ENCODE measurements at places on chromosomes 6 and 20. TPM values are rescaled to one million over a fixed set of nuclear protein-coding genes. Genes with fewer than 3 reads are reported as not detected.
A peak's percentile ranks its signal among the peaks of the same experiment; 100 is the strongest.

- peaks cover 63% of the 10 kb centered on the region for H3K4me1 ChIP-seq
- H3K4me3 ChIP-seq = no peak overlapping the region
- H3K27ac ChIP-seq = peak overlapping the region; percentile 96
- no peaks in the 10 kb centered on the region for H3K27me3 ChIP-seq
- DNase-seq = no peak
Measured at GRCh38 chr6:24861934-24862333, 63.2 kb upstream of the ARMH2 start.

GRCh38 chr20:1707588-1708449 is 50.2 kb upstream of the SIRPG start:
- peaks cover 7% of the 10 kb centered on the region for H3K4me1 ChIP-seq
- H3K27me3 ChIP-seq = no peaks in the 10 kb centered on the region
- no peak overlapping the region for H3K4me3 ChIP-seq

GRCh38 chr6:101935732-101936131 is 542.2 kb downstream of the GRIK2 start:
- no peaks in the 10 kb centered on the region for H3K36me3 ChIP-seq
- no peaks in the 10 kb centered on the region for H3K27me3 ChIP-seq
- no peak overlapping the region for H3K4me3 ChIP-seq
- H3K4me1 ChIP-seq = no peaks in the 10 kb centered on the region

The WFDC11 gene
- not detected for total RNA-seq

GRCh38 chr6:158759966-158760617 is 59.1 kb downstream of the EZR start:
- peak overlapping the region; percentile 97 for H3K27ac ChIP-seq
- H3K4me3 ChIP-seq = peak overlapping the region; percentile 5
- no peak for DNase-seq
- H3K27me3 ChIP-seq = no peaks in the 10 kb centered on the region
- H3K36me3 ChIP-seq = peaks cover 11% of the 10 kb centered on the region
- H3K4me1 ChIP-seq = peaks cover 16% of the 10 kb centered on the region

DNA sequence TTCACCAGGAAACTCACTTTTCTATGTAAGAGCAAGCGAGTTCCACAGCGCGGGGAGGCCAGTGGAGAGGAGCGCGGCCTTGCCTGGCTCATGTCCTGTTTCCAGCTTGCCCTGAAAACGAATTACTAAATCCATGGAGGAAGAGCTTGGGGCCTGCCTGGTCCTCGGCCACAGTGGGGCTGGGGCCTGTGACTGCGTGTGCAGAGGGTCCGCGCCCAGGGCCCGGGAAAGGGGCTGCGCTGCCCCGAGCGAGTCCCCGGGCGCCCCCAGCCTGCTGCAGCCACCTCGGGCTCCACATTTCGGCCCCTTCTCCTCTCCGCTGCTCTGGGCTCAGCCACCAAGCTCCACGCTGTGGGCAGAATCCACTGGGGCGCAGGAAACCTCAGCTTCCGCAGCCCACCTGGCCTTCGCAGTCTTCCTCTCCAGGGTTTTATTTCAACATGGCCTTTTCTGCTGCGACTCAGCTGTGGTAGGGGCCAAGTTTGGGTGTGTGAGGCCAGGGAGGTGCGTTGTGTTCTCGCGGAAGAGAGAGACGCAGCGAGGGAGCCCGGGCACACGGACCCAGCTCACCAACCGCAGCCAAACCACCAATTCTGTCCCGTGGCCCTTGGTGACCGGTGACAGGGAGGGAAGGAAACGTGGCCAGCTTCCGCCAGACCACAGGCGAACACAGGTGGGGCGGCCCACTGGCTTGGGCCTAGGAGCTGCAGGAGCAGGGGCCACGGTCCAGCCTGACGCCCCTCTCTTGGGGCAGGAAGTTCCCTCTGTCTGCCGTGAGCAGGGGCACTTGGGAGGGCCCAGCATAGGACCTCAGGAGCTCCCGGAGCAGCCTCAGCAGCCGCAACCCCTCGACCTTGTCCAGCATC is 211.4 kb downstream of the ERMARD start:
- peaks cover 8% of the 10 kb centered on the region for H3K4me1 ChIP-seq
- H3K27ac ChIP-seq = no peak overlapping the region

DNA sequence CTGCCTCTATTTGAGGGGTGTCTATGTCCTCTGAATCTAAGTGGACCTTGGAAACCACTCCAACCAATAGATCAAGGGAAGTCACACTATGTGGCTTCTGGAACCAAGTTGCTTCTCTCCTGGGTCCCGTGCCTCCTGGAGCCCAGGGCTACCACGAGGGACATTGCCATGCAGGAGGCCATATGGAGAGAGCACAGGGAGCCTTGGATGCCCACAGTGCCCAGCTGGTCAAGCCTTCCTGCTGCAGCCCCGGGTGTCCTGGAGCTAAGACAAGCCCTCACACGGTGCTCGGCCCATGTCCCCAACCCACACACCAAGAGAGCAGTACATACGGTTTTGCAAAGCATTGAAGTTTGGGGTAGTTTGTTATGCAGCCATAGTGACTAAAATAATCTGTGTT is 231.6 kb downstream of the SYNDIG1 start:
- no peak overlapping the region for H3K27ac ChIP-seq
- H3K36me3 ChIP-seq = no peaks in the 10 kb centered on the region
- no peak for DNase-seq
- peaks cover 5% of the 10 kb centered on the region for H3K4me1 ChIP-seq
- H3K4me3 ChIP-seq = no peak overlapping the region

The CTAGE9 gene
- total RNA-seq = not detected

DNA sequence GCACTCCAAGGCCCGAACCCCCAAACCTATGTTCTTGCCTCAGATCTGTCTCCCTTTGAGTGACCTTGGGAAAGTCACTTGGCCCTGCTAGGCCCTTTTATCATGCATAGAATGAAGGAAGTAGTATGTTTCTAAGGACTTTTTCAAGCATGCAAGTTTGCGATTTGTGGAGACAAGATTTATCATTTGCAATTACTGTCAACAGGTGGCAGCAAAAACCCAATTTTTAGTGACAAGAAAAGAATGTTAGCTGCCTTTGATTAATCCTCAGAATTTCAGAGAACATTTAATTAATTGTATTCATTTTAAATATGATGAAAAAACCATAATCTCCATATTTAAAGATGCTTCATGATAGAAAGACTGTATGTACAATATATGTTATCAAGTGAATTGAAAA is 28.3 kb upstream of the PREP start:
- no peaks in the 10 kb centered on the region for H3K27me3 ChIP-seq
- no peak overlapping the region for H3K27ac ChIP-seq
- no peaks in the 10 kb centered on the region for H3K4me1 ChIP-seq
- no peak for DNase-seq

DNA sequence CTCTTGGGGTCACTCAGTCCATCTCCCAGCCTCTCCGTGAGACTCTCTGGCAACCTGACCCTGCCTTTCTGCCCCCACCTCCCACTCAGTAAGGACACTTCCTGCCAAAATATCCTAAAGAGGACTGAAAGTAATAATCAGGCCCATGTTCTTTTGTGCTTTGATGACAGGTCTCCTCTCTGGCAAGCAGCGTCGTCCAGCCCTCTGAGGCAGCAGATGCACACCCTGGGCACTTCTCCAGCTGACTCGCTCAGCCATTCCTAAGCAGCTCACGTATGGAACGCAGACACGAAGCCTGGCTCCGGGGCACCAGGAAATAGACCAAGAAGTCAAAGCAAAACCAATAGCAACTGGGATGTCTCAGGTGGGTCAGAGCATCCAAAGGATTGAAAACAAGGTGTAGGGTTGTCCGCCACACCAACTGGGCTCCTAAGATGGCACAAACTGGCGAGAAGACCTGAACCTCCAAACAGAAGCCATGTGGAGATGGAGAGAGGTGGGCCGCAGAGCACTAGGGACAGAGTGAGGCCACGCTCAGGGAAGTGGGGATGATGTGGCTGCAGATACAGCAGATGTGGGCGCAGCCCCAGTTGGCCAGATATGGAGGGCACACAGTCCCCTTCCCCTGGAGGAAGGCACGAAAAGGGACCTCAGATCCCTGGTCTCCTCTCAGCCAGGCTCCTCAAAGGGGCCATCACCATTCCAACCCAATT is 99.3 kb downstream of the PRND start:
- H3K27ac ChIP-seq = peak overlapping the region; percentile 92
- H3K36me3 ChIP-seq = peaks cover 2% of the 10 kb centered on the region
- H3K4me1 ChIP-seq = peaks cover 29% of the 10 kb centered on the region
- no peaks in the 10 kb centered on the region for H3K27me3 ChIP-seq

DNA sequence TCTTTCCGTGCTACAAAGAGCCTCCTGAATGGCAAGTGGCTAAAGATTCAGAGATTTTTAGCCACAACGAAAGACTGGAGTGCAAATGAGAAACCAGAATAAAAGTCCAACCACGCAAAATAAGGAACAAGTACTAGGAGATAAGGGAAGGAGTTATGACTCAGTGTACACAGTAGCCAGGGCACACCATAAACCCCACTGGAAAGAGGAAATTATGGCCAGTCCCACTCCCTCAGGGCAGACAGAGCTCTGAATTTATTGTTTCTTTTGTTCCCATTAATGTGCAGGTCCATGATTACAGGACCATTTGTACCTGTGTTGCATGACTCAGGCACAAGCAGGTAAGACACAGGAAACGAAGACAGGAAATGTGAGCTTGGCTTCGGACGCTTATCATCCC is 150.3 kb upstream of the PREP start:
- H3K4me1 ChIP-seq = no peaks in the 10 kb centered on the region
- H3K27me3 ChIP-seq = peaks cover 21% of the 10 kb centered on the region
- no peak for DNase-seq

- peak overlapping the region; percentile 45 for H3K27ac ChIP-seq
- peaks cover 22% of the 10 kb centered on the region for H3K4me1 ChIP-seq
- H3K4me3 ChIP-seq = no peak overlapping the region
- DNase-seq = no peak
- peaks cover 3% of the 10 kb centered on the region for H3K36me3 ChIP-seq
Measured at GRCh38 chr6:169810066-169810989, 58.9 kb downstream of the ERMARD start.

The ADGRB3 gene
- total RNA-seq = not detected

DNA sequence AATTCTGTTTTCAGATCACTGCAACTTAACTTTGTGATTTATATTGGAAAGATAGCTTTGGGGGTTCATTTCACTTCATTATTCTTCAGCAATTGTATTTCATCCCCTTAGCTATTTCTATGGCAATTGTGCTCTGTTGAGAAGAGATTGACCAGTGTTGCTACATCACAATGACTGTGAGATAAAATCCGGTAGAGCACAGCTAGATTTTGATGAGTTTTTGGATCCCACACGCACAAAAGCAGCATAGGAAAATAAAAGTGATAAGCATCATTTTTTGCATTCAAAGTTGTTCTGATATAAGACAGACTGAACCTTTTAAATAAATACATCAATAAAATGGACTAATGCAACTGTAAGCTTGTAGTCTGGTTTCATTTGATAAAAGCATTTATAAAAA is 734.8 kb downstream of the KIF16B start:
- no peaks in the 10 kb centered on the region for H3K36me3 ChIP-seq
- H3K4me1 ChIP-seq = no peaks in the 10 kb centered on the region
- no peak overlapping the region for H3K27ac ChIP-seq
- DNase-seq = no peak

The PKIB gene
- 1.2 TPM for total RNA-seq

DNA sequence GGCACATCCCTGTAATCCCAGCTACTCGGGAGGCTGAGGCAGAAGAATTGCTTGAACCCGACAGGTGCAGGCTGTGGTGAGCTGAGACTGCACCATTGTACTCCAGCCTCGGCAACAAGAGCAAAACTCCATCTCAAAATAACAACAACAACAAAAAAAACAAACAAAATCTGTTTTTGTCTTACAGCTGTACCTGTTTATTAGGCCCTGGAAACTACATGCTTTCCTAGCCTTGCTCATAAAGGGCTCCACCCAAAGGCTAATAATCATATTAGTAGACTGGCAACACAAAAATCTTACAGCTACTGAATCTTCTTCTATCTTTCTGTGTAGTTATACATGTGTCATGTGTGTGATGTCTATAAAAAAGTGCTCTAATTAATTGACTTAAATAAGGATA is 503.9 kb upstream of the EYS start:
- H3K4me3 ChIP-seq = no peak overlapping the region
- no peaks in the 10 kb centered on the region for H3K36me3 ChIP-seq
- no peak overlapping the region for H3K27ac ChIP-seq

DNA sequence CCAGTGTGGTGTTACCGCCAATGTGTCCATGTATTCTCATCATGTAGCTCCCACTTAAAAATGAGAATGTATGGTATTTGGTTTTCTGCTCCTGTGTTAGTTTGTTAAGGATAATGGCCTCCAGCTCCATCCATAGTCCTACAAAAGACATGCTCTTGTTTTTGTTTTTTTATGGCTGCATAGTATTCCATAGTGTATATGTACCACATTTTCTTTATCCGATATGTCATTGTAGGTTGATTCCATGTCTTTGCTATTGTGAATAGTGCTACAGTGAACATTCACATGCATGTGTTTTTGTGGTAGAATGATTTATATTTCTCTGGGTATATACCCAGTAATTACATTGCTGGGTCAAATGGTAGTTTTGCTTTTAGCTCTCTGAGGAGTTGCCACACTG is 207.2 kb downstream of the CDKAL1 start:
- H3K27me3 ChIP-seq = no peaks in the 10 kb centered on the region
- DNase-seq = no peak
- H3K4me3 ChIP-seq = no peak overlapping the region
- no peak overlapping the region for H3K27ac ChIP-seq

DNA sequence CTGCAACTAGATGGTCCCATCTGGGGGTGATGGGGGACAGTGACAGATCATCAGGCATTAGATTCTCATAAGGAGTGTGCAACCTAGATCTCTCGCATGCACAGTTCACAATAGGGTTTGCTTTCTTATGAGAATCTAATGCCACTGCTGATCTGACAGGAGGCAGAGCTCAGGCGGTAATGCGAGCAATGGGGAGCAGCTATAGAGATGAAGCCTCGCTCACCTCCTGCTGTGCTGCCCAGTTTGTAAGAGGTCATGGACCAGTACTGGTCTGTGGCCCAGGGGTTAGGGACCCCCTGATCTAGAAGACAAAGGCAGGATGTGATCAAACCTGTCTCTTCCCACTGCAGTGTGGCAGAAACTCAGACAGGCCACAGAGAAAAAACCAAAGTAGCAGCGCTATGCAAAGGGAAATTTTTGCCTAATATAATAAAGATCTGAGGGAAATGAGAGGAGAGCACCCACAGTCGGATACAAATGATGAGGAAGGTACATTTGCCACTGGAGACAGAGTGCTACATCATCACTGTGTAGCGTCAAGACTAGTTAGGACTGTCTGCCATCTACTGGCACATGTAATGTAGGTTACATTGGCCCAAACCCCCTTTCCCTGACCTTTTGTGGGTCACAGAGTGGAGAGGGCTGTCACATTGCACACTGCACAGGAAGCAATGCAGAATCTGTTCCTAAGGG is 4.1 kb upstream of the LY86 start:
- DNase-seq = no peak

The TEAD3 gene
- total RNA-seq = 0.12 TPM

The CLIC1 gene
- total RNA-seq = 145 TPM

- peaks cover 6% of the 10 kb centered on the region for H3K36me3 ChIP-seq
- no peak overlapping the region for H3K4me3 ChIP-seq
- H3K27me3 ChIP-seq = no peaks in the 10 kb centered on the region
- H3K4me1 ChIP-seq = peaks cover 50% of the 10 kb centered on the region
Measured at GRCh38 chr6:35359744-35360348, 17.5 kb downstream of the PPARD start.

- no peak overlapping the region for H3K4me3 ChIP-seq
- peaks cover 72% of the 10 kb centered on the region for H3K27me3 ChIP-seq
- H3K36me3 ChIP-seq = peaks cover 2% of the 10 kb centered on the region
- no peak for DNase-seq
- no peak overlapping the region for H3K27ac ChIP-seq
- H3K4me1 ChIP-seq = no peaks in the 10 kb centered on the region
Measured at GRCh38 chr20:46814366-46815232, 80.0 kb upstream of the EYA2 start.

- H3K27me3 ChIP-seq = no peaks in the 10 kb centered on the region
- H3K36me3 ChIP-seq = peaks cover 2% of the 10 kb centered on the region
- DNase-seq = no peak
- no peak overlapping the region for H3K4me3 ChIP-seq
- peaks cover 62% of the 10 kb centered on the region for H3K4me1 ChIP-seq
Measured at GRCh38 chr20:33846291-33846935, 35.3 kb downstream of the CHMP4B start.
